ENCODE measurements at places on chromosomes 1 and 21. TPM values are rescaled to one million over a fixed set of nuclear protein-coding genes. Genes with fewer than 3 reads are reported as not detected.

The SPRR2B gene
- not detected for total RNA-seq

The PCBP3 gene
- 2.7 TPM for total RNA-seq

DNA sequence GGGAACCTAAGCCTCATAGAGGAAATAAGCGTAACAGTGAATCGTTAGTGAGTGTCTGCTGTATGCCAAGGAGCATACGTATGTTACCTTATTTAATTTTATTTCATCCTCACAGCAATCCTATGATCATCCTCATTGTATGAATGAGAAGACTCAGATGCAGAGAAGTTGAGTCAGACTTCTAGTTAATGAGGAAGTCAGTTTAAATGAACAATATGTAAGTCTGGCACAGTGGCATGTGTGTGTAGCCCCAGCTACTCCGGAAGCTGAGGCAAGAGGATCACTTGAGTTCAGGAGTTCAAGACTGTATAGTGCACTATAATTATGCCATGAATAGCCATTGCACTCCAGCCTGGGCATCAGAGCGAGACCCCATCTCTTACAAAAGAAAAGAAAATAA is 148.0 kb downstream of the ZZZ3 start:
- DNase-seq, result no peak

GRCh38 chr1:228358039-228358763 is 48.4 kb downstream of the TRIM11 start:
- peak; percentile 14 for DNase-seq

- DNase-seq, result peak; percentile 71
Measured at GRCh38 chr1:68051475-68051874, 1.0 kb upstream of the DIRAS3 start.

DNA sequence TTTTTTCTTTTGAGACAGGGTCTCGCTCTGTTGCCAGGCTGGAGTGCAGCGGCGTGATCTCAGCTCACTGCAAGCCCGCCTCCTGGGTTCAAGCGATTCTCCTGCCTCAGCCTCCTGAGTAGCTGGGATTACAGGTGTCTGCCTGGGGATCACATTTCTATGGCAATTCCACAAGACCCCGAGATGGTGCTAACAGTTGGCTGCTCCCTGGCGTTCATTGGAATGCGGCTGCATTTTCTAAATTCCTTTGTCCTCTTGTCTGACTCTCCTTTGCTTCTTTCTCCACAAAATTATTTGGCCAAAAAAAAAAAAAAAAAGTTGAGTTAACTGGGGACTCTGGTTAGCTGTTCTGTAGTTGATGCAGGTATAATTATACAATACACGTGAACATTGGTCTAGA is 176.4 kb downstream of the ETS2 start:
- DNase-seq, result no peak

GRCh38 chr1:33348194-33348593 is 27.3 kb upstream of the A3GALT2 start:
- no peak for DNase-seq

- DNase-seq, result no peak
Measured at GRCh38 chr21:41559658-41560631, 52.0 kb upstream of the TMPRSS2 start.

The RGS4 gene
- 0.52 TPM for total RNA-seq

GRCh38 chr1:243748227-243748626 is 101.8 kb downstream of the AKT3 start:
- no peak for DNase-seq

DNA sequence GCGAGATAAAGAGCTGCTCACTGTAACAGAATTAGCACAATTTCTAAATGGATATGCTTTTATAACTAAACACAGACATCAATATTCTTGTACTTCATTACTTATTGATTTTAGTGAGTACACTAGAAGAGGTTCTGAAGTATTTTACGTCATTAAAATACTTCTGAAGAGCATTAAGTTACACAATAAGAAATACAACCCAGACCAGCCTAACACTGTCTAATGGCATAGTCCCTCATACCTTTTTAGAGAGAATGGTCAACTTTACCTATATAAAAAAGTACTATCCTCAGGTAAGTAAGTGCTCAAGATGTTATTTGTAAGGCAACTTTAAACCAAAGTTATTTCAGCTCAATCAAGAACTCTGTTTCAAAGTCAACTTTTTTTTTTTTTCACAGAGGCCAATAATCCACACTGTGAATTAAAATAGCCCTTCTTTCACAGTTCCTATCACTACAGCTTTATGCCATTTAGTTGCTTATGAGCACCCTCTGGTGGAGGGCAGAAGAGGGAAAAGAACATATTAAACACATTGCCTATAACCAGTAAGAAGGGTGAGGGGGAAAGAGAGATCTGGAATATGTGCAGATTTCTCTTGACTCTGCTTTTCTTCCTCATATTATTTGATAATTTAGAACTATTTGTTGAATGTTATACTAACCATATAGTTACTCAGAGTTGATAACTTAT is 182.1 kb upstream of the DMRTA2 start:
- DNase-seq, result no peak

The MAP1LC3C gene
- not detected for total RNA-seq

DNA sequence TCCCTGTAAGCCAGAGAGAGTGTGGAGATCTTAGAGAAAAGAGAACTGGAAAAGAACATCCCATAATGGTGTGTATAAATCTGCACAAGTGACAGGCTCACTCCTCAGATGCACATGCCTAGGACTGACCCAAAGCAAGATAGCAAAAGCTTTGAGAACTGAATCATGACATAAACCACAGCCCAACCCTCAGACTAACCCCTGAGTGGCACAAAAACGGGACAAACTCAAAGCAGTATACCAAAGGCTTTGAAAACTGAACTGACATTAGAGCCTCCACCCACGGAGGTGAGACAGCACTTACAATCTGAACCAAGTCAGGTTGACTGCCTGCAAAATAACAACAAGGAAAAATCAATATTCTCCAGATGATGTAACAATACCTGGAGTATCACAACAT is 70.8 kb downstream of the TIAM1 start:
- no peak for DNase-seq

- DNase-seq, result no peak
Measured at GRCh38 chr1:204321665-204322064, 38.1 kb downstream of the PLEKHA6 start.

The ARTN gene
- not detected for total RNA-seq

GRCh38 chr1:100834777-100835660 is 59.6 kb downstream of the EXTL2 start:
- DNase-seq, result no peak

GRCh38 chr21:16587681-16588375 is 858.0 kb downstream of the USP25 start:
- DNase-seq, result no peak

The PPM1J gene
- 7.2 TPM for total RNA-seq

Data from left ventricle myocardium superior (tissue), 1 donor.